Motor neuron (in vitro differentiated cells): ENCODE measurements at places on chromosomes 12 and 14.
A peak's percentile ranks its signal among the peaks of the same experiment; 100 is the strongest.

DNA sequence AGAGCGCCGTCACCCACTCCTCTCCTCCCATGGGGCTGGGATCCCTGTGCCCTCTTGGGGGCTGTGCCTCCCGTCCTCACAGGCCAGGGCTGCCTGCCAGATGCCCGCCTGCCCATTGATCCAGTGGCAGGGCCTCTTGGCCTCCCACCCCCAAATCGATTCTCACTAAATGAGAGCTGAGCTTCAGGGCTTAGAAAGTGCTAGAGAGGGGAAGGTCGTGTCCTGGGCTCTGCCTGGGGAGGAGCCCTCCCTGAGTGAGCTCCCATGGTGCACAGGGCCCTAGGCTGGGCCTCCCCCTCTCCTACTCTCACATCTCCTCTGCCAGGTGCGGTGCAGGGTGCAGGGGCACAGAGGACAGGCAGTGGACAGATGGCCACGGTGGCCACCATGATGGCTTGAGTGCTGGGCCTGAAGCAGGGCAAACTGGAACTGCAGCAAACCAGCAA, 9.2 kb downstream of the BEGAIN start:
- ATAC-seq, result no peak

DNA sequence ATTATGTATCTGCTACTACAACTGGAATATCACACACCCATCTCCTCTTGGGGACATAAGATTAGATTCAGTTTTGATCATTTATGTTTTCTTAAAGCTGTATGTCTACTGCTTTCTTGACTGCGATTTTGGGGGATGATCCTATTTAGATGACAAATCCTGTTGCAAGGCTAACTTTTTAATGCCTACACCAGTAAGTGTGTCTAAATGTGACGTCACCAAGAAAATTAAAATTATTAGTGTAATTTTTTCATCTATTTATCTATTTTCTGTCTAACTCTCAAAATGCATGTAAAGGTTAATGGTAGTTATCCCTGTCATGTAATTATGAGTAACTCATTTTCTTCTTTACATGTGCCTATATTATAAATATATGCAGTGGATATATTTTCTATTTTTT, 170.9 kb upstream of the PPFIA2 start:
- no peak for ATAC-seq

DNA sequence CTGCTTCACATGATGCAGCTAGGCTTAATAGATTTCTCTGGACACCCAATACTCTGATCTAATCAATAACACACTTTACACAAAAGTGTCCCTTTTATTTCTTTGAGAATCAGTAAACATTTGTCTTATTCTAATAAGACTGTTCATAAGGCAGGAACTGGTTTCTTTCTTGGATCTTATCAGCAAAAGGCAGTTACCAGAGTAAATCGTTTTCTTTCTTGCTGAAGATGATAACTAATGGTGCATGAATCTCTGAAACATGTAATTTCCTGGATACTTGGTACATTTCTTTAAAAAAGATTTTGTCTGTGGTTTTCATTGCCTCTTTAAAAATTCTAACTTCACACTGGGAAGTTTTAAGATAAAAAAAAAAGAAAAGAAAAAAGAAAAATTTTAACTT, 39.6 kb downstream of the WIF1 start:
- ATAC-seq, result no peak

DNA sequence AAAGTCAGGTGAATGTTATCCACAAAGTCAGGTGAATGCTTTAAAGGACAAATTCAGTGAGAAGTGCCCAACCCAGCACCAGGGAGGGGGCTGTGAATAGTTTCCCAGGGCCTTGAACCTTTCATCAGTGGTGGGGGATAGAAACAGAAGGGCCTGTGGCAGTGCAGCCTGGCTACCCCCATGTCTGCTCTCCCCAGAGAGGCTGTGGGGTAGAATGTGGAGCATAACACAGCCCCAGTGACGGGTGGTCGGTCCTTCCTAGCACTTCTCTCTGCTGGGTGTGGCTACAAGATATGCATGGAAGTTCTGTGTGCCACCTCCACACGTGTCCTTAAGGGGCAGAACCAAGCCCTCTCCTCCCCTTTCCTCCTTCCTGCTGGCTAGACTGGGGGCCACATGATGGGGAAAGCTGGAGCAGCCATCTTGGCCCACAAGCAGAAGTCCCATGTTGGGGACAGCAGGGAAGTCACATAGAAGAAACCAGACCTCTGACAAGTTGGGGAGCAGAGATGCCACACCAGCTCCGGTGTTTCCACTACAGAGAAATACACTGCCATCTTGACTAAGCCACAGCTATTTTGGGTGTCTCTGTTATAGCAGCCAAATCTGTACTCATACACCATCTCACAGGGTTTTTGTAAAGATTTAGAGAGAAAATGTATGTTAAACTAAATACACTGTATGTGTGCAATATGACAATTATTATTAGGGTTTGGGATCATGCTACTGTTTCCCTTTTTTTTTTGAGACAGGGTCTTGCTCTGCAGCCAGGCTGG, 17.0 kb downstream of the RITA1 start:
- no peak for ATAC-seq

GRCh38 chr14:20522332-20522731, 17.0 kb downstream of the RNASE10 start:
- ATAC-seq, result no peak

- no peak for ATAC-seq
Observed at GRCh38 chr12:26080911-26081310, 43.9 kb downstream of the BHLHE41 start.

- no peak for ATAC-seq
Observed at GRCh38 chr14:80862983-80863382, 78.6 kb downstream of the CEP128 start.

DNA sequence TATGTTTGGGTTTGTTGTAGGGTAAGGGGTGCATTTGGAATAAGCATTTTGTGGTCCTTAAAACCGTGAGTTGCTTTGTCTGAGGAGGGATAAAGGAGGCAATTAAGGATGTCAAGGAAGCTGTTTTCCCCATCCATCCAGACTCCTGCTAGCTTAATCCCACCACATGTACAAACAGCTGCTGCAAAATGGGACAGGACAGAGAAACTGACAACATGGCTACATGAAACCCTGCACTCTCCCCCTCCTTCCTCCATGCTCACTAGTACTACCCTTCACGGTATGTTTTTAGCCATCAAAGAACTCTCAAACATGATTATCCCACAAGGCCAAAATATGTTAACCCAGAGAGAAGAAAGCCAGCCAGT, 20.6 kb downstream of the ST8SIA1 start:
- ATAC-seq, result no peak

DNA sequence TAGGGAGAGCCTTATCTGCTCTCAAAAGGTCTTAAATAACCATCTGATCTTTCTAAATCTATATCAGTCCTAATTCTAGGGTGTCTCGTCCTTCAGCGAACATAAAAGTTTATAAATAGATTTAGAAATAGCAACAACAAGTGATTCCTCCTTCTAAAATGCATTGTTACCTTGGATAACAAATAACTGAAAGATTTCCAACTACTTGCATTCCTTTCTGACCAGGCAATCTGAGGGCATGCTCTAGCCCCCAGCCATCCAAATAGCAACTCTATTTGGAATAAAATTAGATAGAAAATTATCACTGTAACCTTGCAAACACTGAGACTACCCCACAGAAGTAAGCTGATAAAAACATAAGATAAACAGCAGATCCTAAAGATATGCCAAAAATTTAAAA, 21.8 kb upstream of the KRR1 start:
- ATAC-seq, result no peak

DNA sequence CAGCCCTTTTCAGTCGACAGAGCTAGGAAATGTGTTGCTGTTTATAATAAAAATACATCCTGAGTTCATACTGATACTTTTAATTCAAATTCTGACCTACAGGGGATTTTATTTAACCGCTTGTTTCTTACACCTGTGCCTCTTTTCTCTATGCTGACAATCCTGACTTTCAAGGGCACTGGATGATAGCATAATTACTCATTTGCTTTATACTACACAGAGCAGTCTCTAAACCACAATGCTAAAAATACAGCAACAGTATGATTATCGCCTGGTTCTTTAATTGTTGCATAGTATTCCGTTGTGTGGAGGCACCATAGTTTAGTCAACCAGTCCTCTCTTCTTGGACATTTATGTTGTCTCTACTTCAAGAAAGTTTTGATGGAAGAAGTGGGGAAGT, 372.9 kb downstream of the DPF3 start:
- ATAC-seq, result no peak

- ATAC-seq, result no peak
Observed at GRCh38 chr12:43312991-43313505, 239.0 kb downstream of the ADAMTS20 start.

- ATAC-seq, result peak; percentile 28
Observed at GRCh38 chr12:124906606-124907261, 7.7 kb downstream of the UBC start.

GRCh38 chr14:44812672-44813071, 149.1 kb downstream of the KLHL28 start:
- no peak for ATAC-seq

- no peak for ATAC-seq
Observed at GRCh38 chr12:129927316-129927900, 23.6 kb upstream of the TMEM132D start.

DNA sequence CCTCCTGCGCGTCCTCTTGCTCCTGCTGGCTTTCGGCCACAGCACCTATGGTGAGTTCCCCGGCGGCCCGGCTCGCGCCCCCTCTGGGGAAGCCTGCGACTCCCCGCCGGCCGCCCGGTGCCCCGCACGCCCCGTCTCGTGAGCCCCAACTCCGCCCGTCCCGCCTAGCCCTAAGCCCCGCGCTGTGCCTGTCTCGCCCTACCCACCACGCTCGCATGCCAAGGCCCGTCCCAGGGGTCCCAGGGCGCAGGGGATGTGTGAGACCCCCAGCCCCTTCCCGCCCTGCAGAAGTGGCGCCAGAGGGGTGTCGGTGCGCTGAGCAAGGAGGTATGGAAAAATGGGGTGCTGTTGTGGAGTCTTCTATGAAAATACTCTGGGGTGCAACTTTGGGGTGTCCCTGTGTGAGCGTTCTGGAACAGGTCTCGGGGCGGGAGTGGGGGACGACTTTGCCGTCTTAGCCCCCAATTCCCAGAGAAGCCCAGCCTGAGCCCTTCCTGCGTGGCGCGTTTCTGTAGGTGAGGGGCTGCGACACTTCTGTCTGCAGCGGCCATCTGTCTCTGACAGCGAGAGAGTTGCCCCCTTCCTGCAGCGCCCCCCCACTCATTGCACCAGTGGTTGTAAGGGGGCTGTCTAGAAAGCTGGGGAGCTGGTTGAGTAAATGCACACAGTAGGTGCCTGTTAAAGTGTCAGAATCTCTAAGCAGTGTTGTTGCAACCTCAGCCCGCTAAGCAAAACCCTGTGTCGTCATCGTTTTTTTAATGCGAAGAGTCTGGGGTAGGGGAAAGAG, 587 bp downstream of the DLK1 start:
- no peak for ATAC-seq

GRCh38 chr12:106942775-106943174, 12.9 kb upstream of the TMEM263 start:
- no peak for ATAC-seq

GRCh38 chr14:59591641-59592370, 15.2 kb upstream of the CCDC175 start:
- no peak for ATAC-seq

GRCh38 chr12:97397008-97397407, 65.6 kb upstream of the RMST start:
- no peak for ATAC-seq

DNA sequence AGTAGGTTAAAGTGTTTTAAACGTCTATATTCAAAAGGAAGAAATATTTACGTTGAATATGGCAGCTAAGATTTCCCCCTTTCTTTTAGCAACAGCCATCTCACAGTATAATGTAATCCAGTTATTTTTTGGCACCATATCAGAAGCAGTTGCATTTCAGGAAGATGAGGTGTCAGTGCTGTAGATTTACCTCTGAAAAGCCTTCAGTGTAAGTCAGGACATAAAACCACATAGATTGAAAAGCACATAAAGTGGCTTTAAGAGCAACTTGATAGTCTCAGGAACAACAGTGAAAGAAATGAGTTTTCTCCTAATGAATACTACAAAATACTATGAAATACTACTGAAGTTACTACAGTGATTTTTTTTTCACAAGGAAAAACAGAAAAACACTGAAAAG, 6.9 kb downstream of the MLH3 start:
- ATAC-seq, result no peak

- ATAC-seq, result no peak
Observed at GRCh38 chr12:3685830-3686229, 67.1 kb downstream of the CRACR2A start.

- no peak for ATAC-seq
Observed at GRCh38 chr12:111268738-111269572, 99.9 kb downstream of the PHETA1 start.

DNA sequence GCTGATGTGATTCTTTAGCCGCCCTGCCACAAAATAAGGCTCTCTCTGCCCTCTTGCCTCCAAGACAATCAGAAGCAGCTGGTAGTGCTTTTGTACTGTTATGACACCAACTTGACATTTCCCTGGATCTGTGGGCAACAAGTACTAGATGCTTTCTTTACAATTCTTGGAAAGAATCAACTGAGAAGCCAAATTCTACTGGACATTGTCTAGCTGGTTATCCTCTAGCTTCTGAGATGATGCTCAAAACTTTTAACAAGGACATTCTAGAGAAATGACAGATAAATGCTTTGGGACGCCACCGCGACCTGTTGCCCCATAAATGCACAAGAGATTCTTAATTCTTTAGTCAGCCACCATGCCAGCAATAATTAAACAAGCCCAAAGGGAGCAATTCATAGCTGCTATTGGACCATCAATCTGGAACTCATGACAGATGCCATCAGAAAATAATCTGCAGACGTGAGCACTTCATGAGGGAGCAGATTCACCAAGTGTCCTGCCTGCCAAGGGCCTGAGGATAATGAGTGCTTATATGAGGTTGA, 22.8 kb downstream of the FMNL3 start:
- no peak for ATAC-seq

- peak; percentile 74 for ATAC-seq
Observed at GRCh38 chr14:69887740-69888657, 8.8 kb downstream of the SMOC1 start.

- no peak for ATAC-seq
Observed at GRCh38 chr12:46523863-46524770, 151.5 kb upstream of the SLC38A2 start.

GRCh38 chr14:103737432-103738045, 21.9 kb downstream of the ZFYVE21 start:
- no peak for ATAC-seq

DNA sequence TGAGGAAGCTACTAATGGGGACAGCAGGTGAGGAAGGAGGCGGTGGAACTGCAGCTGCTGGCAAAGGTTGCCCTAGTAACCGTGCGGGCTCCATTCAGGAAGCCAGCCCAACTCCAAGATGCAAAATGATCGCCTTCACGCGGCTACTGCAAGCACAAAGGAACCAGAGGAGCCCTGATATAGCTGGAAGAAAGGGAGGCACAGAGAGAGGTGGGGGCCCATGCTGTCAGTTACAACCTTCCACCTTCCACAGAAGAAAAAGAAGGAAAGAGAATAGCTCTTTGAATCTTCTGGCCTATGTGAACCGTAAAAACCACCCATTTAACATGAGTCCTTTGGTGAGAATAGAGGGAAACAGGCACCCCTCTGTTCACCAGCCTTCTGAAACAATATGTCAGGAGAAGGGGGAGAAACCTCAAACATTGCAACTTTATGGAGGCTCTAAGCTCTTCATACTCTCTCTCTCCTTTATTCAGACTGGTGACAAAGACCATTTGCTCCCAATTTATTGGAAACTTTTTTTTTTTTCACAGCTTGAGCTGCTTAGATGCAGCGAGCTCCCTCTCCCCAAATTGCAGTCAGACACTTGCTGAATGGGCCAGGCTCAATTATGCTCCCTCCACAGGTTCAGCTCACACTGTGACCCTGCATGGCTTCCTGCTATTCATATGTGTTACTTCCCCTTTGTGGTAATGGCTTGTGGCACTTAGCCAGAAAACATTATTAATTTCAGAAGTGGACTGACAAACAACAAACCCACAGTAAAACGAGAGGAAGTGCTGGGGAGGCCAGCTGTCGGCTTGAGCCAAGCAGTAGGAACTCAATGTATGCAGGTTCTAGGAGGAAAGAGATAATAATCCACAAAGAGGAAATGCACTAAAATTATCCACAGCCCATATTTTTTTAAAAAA, 6.2 kb downstream of the DUSP6 start:
- ATAC-seq, result peak; percentile 35
